ENCODE measurements at places on chromosomes 7 and 10.

DNA sequence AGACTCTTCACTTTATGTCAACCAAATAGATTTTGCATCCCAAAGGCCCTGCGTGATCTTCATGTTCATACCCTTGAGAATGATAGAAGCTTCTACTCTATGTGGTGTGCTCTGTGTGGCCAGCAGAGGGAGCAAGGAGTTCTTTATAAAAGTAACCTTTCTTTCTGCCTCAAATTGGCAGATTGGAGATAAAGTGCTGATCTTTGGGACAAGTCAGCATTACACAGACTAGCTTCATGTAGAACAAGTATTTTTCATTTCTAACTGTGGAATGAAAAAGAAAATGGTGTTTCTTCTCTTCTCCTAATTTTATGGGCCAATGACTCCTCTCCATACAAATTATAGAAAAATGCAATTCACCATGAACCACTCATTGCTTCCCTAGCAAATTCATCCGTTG is 1214.1 kb downstream of the SORCS1 start:
- no peak for DNase-seq

DNA sequence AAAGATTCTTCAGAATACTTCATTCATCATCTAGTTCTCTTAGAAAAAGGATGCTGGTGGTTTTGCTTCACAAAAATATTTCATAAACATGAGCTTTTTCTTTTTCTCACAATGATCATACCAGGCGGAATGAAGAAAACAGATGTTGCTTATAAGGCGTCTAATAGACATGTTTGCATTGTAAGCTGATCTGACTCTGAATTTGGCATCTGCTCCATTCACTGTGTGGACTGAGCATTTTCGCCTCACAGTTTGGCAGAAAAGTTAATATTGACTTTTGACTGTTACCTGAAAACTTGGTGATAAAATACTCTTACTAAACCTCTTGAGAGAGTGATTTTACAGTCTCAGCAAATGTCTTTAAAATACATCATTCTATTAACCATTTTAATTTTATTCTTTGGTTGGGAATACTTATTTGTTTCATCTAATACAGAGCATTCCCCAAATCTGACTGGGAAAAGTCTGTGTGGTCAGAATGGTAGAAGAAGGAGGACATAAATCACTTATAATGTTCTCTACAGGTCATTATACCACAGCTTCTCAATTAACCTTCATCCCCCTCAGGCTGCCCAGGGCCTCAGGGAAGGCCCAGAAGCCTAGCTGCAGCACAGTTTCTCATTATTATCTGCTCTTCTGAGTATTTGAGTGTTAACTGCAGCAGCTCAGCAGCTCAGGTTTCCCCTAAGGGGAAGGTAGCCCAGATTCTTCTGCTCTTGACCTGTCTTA is 121.6 kb upstream of the KAT6B start:
- DNase-seq, result no peak

DNA sequence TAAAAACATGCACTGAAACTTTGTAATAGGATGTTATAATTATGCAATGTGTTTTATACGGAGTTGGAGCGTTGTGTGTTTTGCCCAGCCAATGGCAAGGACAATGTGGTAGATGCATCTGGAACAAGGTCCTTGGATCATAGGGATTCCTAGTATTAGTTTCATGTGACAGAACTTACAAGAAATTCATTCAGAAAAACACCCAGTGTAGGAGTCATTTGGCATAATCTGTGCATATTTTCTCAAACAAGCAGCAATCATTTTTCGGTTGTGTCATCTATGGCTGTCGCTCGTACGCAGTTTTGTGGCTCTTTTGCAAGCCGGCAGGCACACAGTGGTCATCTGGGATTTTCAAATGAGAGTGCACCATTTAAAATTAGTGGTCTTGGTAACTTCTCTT is 19.8 kb downstream of the CREB5 start:
- no peak for DNase-seq

DNA sequence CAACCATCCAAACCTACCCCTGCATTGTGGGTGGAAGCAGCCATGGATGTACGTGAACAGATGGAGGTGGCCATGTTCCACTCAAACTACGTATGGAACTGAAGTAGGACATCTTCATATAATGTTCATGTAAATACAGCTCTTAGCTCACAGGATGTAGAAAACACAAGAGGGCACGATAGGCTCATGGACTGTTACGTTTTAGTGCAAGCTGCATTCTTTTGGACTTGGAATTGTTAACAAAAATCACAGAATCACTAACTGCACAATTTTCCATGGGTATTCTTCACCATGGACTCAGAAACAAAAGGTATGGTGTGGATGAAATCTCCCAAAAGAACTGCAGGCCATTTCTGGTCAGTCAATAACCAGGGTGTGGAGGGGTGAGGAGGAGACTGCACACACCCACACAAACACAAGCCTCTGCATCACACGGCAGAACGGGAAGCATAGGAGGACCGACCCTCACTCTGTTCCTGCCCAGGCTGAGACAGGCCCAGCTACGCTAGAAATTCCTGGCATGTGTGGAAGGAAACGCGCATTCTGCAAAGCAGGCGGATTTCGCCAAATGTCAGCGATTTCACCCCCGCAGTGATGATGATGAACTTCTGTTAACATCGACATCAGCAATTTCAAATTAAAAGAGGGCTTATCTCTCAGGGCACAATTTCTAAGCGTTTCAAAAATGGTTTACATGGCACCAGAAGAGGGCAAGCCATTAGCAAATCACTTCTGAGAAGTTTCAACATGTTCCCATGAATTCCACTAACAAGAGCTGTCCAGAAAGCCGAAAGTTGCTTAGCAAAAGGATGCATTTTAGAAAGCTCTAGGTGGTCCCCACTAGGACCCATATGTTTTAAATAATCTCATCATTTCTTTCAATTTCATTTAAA is 149.0 kb downstream of the TNS3 start:
- DNase-seq, result no peak

GRCh38 chr7:144830811-144831210 is 5.0 kb downstream of the TPK1 start:
- DNase-seq, result no peak

GRCh38 chr7:64087501-64087900 is 42.3 kb downstream of the ZNF727 start:
- DNase-seq, result no peak

GRCh38 chr10:62231371-62231770 is 37.3 kb downstream of the RTKN2 start:
- no peak for DNase-seq

GRCh38 chr7:135719688-135720087 is 8.3 kb downstream of the SLC13A4 start:
- DNase-seq, result no peak

- no peak for DNase-seq
Observed at GRCh38 chr10:114545071-114545470, 113.0 kb downstream of the ABLIM1 start.

GRCh38 chr7:46321556-46322205 is 400.6 kb upstream of the IGFBP3 start:
- DNase-seq, result no peak

DNA sequence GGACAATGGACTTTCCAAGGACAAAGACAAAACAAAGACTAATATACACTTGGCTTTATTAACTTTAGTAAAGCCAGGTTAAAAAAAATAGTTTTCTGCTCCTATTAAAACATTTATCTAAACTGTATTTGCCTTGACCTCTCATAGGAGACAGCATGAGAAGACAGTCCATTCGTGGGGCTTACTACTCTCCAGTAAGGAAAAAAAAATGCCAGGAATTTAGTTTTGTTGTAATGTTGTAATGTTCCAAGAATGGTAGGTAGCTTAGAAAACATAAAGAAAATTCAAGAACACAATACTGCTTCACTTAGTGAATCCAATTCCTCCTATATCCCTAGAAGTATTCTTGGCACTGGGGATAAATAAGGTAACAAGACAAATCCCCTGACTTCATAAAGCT is 81.7 kb downstream of the KMT2C start:
- no peak for DNase-seq

DNA sequence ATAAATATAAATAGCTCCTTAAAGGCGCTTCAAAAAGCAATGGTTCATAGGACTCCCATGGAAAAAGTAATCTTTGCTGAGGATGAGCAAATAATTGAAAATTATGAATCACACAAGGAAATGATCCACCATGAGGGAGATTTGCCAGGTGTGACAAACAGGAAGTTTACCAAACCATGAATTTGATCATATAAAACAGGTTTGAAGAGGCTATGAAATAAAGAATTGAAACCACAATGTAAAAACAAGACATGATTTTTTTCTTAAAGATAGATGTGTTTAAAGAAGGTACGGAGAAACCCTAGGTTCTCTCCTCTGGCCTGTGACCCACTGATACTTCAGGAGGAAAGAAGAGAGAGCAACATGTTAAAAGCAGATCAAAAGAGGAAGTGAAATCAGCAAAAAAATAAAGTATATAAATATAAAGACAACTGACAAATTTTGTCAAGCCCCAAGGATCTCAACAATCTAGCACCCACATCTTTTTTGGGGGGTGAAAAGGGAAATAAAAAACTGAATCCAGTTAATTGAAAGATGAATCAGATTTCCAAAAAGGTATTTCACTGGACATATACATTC is 111.3 kb upstream of the ASAH2 start:
- no peak for DNase-seq

DNA sequence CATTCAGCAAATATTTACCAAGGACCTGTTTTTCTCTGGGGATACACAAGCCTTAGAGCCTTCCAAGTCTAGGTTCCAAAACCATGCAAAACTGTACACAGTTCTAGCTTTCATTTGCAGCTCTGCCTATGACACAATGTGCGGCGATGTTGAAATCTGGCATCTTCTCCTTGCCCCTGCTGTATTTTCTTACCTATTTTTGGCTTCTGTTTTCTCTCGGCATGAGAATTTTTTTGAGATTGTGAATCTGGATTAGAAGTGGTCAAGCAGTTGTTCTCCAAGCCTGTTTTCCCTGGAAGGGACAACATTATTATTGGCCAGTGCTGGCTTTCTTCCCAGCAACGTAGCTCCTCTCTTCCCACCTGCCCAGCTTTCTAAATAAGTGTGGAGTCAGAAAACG is 176.3 kb downstream of the CREB5 start:
- DNase-seq, result no peak

DNA sequence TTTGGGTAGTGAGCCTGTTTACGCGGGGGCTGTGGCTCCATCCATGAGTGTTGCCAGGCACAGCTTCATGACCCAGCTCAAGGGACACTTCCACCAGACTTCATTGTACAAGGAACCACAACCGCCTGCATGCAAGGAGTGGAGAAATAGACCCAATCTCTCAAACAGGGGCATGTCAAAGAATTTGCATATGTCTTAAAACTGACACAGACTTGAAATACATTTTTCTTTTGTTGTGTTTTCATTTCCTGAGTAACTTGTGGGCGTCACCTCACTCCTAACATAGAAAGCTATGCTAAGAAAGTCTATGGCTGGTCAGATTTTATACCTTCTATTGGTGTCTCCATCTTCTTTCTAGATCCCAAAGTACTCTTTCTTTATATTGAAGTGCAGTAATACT is 266.2 kb upstream of the RNF32 start:
- no peak for DNase-seq

- DNase-seq, result no peak
Observed at GRCh38 chr7:77354484-77354883, 61.7 kb downstream of the GSAP start.

DNA sequence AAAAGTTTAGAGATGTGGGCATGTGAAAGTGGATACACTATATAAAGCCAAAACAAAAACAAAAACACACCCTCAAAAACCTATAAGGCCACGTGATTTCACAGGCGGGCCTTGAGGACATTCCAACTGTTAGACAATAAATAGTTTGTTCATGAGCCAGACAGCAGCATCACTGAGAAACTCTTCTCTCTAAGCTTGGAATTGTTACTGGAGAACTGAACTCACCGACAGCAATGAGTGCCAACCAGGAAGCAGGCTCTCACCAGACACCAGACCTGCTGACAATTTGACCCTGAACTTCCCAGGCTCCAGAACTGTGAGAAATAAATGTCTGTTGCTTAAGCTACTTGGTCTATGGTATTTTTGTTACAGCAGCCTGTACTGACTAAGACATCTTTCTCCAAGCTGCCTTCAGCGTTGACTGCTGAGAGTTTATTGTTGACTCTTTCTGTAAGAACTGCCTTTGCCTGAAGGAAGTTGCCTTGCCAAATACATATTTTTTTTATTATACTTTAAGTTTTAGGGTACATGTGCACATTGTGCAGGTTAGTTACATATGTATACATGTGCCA is 107.5 kb downstream of the EPDR1 start:
- no peak for DNase-seq

DNA sequence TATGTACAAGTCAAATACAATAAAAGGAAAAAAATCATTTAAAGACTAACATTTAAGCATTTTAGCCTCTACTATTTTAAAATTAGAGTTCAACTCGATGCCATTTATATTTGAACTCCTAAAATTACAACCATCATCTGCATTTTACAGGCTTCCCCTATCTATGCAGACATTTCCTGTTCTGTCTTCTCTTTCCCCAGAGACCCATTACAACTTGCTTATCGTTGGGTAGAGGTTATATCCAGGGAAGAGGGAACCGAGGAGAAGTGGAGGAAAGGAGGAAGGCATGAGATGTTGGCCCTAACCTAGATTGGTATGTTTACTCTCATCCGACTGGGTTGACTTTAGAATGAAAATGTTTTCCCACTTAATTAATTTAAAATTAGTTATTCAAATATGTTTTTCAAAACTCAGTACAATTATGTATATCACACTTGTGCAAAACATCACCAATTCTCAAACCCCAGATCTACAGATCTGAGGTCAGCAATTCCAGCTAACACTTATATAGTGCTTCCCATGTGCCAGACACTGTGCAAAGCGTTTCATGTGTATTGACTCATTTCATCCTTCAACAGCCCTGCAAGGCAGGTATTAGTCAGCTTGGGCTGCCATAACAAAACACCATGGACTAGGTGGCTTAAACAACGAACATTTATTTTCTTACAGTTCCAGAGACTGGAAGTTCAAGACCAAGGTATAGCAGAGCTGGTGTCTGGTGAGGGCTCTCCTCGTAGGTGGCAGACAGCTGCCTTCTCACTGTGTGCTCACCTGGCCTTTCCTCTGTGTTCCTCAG is 27.3 kb upstream of the HERPUD2 start:
- DNase-seq, result no peak

DNA sequence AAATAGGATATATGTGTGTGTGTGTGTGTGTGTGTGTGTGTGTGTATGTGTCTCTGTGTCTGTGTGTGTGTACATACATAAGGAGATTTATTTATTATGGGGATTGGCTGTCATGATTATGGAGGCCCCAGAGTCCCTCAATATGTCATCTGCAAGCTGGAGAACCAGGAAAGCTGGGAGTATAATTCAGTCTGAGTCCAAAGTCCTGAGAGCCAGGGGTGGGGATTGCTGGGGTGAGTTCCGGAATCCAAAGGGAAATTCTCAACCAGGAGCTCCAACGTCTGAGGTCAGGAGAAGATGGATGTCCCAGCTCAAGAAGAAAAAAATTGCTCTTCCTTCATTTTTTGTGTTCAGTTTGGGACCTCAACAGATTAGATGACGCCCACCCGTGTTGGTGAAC is 50.7 kb upstream of the PLPP4 start:
- DNase-seq, result no peak
